Activated CD4-positive, alpha-beta T cell treated with anti-CD3 and anti-CD28 coated beads for 36 hours (primary cell): ENCODE measurements at places on chromosomes 12 and 14. TPM values are rescaled to one million over a fixed set of nuclear protein-coding genes. Genes with fewer than 3 reads are reported as not detected.

The CD27 gene
- 85.4 TPM for total RNA-seq

The NRXN3 gene
- total RNA-seq: not detected

The TSPAN11 gene
- total RNA-seq: not detected

The DNAI7 gene
- total RNA-seq: not detected

The LBHD2 gene
- total RNA-seq: not detected

The PROX2 gene
- total RNA-seq: 0.11 TPM

The KRT83 gene
- not detected for total RNA-seq

The SOAT2 gene
- total RNA-seq: 0.57 TPM

DNA sequence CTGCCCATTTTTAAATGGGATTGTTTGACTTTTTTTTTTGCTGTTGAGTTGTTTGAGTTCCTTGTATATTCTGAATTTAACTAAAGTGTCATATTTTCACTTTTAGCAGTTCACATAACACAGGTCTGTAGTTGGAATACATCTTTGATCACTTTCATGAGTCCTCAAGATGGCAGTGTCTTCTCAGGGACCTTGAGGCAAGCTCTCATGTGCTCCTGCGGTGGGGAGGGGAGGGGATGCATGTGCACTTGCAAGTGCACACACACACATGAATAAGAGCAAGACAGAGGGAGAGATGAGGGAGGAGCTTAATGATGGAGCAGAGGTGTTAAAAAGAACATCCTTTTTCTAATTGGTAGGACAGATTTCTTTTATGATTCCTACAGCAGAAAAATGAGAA lies 291.4 kb upstream of the OR4E1 start:
- no peaks in the 10 kb centered on the region for H3K27me3 ChIP-seq
- H3K4me3 ChIP-seq: peak overlapping the region; percentile 32
- H3K36me3 ChIP-seq: no peaks in the 10 kb centered on the region
- DNase-seq: peak; percentile 75
- H3K4me1 ChIP-seq: peaks cover 20% of the 10 kb centered on the region

DNA sequence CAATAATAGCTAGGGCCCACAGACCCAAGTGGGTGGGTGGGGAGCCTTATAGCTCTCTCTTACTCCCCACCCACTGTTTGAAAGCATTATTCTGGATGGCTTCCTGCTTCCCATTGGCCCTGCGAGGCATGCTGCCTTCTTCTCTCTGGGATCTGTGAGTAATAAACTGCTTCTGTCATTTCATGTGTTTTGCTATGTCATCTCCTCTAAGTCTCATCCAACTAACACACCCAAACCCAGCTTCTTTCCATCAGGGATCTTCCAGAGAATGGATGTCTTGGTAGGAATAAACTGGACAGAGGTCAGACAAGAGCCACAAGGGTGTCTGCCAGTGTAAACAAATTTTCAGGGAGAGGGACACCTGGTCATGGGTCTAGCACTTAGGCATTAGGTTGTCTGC lies 66.4 kb upstream of the BDKRB2 start:
- H3K27ac ChIP-seq: no peak overlapping the region
- H3K36me3 ChIP-seq: no peaks in the 10 kb centered on the region
- H3K4me1 ChIP-seq: no peaks in the 10 kb centered on the region
- no peak for DNase-seq

DNA sequence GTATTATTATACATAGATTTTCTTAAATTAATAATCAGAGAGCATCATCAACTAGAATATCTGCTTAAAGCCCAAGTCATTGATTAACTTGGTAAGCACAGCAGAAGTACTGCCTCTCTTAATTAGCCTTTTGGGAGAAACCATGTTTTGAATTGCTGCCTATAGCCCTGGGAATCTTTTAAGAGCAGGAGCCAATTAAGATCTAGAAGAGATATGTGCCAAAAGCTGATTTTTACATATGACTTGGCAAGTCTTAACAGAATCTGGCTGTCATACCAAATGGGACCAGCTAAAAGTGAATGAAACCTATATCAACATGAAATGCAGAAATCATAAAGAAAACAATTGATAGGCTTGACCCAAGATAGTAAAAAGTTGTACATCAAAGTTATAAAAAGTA lies 23.2 kb upstream of the WNK1 start:
- H3K4me3 ChIP-seq: no peak overlapping the region
- DNase-seq: no peak
- peaks cover 2% of the 10 kb centered on the region for H3K36me3 ChIP-seq
- peaks cover 59% of the 10 kb centered on the region for H3K4me1 ChIP-seq
- H3K27me3 ChIP-seq: no peaks in the 10 kb centered on the region

- no peaks in the 10 kb centered on the region for H3K36me3 ChIP-seq
- no peak overlapping the region for H3K4me3 ChIP-seq
- peaks cover 7% of the 10 kb centered on the region for H3K27me3 ChIP-seq
- no peaks in the 10 kb centered on the region for H3K4me1 ChIP-seq
- no peak for DNase-seq
Measured at GRCh38 chr12:42039176-42039575, 105.5 kb downstream of the GXYLT1 start.

- H3K27me3 ChIP-seq: no peaks in the 10 kb centered on the region
- no peaks in the 10 kb centered on the region for H3K4me1 ChIP-seq
Measured at GRCh38 chr14:56590535-56590960, 10.9 kb downstream of the TMEM260 start.

GRCh38 chr14:32377046-32377646 lies 48.0 kb downstream of the AKAP6 start:
- peaks cover 9% of the 10 kb centered on the region for H3K27me3 ChIP-seq
- no peak for DNase-seq
- peaks cover 10% of the 10 kb centered on the region for H3K4me1 ChIP-seq
- H3K36me3 ChIP-seq: no peaks in the 10 kb centered on the region
- no peak overlapping the region for H3K4me3 ChIP-seq

GRCh38 chr12:42696406-42697149 lies 107.0 kb upstream of the PRICKLE1 start:
- no peak overlapping the region for H3K27ac ChIP-seq
- no peaks in the 10 kb centered on the region for H3K27me3 ChIP-seq
- H3K4me1 ChIP-seq: no peaks in the 10 kb centered on the region
- H3K4me3 ChIP-seq: no peak overlapping the region
- H3K36me3 ChIP-seq: no peaks in the 10 kb centered on the region

GRCh38 chr12:2509137-2509536 lies 285.6 kb upstream of the FKBP4 start:
- no peak overlapping the region for H3K27ac ChIP-seq
- H3K36me3 ChIP-seq: no peaks in the 10 kb centered on the region
- H3K4me3 ChIP-seq: no peak overlapping the region
- no peak for DNase-seq
- H3K4me1 ChIP-seq: peaks cover 3% of the 10 kb centered on the region
